Activated CD4-positive, alpha-beta T cell treated with anti-CD3 and anti-CD28 coated beads, Interleukin-2, Interleukin-6, amounts not matched to agents 100 ng/mL and 50 ng/mL, durations not matched to agents 16 hours and 8 hours (primary cell): ENCODE measurements at places on chromosomes 16 and 17.
A peak's percentile ranks its signal among the peaks of the same experiment; 100 is the strongest.

DNA sequence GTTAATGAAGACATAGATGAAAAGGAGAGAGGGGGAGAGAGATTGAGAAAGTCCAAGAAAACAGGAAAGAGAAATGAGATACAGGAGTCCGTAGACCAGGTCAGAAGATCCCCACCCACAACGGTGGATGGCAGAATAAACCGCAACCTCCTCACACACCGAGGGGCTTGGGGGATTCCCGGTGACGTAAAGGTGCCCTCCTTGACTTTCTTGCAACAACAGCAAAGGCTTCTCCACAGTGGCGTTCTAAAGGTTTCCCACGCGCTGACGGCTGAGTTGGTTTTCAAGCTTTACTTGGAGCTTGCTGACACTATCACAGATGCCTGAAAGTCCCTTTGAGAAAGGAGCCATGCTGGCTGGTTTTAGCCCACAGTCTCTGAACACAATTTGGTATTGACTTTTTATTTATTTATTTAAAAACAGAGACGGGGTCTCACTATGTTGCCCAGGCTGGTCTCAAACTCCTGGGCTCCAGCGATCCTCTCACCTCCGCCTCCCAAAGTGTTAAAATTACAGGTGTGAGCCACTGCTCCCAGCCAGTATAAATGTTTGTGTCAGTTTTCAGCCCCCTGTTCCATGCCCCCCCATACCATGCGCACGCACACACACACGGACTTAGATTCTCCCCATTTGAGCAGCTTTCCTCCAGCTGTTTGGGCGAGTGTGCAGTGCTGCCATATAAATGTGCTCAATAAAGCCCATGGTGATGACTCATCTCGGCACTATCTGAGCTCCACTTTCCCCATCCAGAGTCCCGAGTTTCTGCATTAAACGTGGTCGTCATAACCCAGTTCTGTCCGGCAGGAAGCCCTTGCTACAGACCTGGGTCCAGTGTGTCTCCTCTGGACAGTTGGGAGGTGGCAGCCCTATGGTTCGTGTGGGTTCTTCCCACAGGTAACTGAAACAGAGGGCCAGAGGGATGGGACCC, 33.0 kb upstream of the SEC14L1 start:
- no peak for DNase-seq

DNA sequence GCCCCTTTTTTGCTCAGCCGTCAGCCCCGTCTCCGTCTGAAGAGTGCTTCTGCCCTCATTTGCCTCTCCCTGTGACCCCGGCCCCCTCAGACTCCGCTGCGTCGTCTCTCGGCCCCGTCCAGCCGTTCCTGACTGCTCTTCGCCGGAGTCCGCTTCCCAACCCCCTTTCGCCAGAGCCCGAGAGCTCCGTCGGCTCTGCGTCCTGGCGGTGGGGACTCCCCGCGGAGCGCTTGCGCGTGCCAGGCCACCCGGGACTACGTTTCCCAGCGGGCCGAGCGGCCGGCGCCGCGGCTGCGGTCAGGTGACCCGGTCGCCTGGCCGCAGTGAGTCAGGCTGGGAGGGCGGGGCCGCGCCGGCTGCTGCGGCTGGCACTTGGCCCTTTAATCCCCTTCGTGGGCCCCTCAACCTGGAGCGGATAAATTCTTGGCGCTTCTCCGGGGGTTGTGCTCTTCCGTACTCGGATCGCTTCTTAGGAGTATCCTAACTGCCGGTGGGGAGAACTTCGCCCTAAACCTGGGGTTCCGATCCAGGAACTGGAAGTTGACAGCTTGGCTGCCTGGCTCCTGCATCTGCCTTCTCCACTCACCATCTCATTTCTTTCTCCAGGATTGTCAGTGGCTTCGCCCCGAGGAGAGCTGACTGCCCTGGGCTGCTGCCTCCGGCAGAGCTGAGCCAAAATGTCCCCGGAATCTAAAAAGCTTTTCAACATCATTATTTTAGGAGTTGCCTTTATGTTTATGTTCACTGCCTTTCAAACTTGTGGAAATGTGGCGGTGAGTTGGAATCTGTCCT, at the start of gene MFSD11:
MFSD11 (plus strand) TSS at position 444 of the 792 bp plus-strand sequence; CDS start at position 678, 234 bp downstream.
- DNase-seq = peak; percentile 96

DNA sequence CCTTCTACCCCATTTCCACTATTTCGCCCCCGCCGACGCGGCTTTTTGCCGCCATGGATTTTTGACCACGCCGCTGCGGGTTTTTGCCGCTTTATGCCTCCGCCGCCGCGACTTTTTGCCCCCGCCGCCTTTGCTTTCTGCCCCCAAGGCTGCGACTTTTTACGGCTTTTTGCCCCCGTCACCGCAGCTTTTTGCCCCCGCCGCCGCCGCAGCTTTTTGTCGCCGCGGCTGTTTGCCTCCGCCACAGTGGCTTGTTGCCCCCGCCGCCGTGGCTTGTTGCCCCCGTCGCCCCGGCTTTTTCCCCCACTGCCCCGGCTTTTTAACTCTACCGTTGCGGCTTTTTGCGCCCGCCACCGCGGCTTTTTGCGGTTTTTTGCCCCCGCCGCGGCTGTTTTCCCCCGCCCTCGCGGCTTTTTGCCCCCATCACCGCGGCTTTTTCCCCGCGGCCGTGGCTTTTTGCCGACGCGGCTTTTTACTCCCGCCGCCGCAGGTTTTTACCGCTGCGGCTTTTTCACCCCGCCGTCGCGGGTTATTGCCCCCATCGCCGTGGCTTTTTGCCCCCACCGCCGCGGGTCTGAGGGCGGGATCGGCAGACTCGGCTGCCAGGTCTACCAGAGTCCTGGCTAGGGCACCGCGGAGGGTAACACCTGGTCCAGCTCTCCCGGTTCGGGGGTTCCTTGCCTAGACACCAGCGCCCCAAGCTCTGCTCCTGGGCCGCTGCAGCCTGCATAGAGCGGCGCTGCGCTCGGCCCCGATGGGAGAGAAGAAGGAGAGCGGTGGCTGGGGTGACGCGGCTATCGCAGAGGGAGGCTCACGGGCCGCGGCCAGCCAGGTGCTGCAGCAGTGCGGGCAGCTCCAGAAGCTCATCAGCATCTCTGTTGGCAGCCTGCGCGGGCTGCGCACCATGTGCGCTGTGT, 562.7 kb upstream of the WSB1 start:
- no peak for DNase-seq

- DNase-seq = no peak
Observed at GRCh38 chr17:31064707-31065106, 30.1 kb upstream of the NF1 start.

DNA sequence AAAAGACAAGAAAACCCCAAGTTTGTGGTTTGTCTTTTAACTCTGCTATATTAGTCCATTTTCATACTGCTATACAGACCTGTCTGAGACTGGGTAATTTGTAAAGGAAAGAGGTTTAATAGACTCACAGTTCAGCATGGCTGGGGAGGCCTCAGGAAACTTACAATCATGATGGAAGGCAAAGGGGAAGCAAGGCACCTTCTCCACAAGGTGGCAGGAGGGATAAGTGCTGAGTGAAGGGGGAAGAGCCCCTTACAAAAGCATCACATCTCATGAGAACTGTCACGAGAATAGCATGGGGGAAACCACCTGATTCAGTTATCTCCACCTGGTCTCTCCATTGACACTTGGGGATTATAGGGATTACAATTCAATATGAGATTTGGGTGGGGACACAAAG, 13.5 kb upstream of the ADAM11 start:
- no peak for DNase-seq

DNA sequence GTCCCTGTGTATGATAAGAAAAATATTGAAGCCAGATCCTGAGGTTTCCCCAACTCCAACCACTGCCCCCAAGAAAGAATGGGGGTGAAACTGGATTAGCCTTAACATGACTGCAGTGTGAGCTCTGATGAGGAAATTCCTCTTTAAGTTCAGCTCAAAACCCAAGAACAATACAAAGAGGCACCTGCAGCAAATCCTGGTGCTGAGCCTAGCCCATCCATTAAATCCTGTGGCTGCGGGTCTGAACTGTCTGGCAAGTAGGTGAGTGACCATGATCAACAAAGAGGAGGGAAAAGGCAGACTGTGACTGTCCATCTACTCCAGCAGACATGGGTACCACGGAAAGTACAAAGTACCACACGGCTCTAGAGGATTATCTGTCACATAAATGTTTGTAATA, 64.2 kb downstream of the CREBBP start:
- no peak for DNase-seq

DNA sequence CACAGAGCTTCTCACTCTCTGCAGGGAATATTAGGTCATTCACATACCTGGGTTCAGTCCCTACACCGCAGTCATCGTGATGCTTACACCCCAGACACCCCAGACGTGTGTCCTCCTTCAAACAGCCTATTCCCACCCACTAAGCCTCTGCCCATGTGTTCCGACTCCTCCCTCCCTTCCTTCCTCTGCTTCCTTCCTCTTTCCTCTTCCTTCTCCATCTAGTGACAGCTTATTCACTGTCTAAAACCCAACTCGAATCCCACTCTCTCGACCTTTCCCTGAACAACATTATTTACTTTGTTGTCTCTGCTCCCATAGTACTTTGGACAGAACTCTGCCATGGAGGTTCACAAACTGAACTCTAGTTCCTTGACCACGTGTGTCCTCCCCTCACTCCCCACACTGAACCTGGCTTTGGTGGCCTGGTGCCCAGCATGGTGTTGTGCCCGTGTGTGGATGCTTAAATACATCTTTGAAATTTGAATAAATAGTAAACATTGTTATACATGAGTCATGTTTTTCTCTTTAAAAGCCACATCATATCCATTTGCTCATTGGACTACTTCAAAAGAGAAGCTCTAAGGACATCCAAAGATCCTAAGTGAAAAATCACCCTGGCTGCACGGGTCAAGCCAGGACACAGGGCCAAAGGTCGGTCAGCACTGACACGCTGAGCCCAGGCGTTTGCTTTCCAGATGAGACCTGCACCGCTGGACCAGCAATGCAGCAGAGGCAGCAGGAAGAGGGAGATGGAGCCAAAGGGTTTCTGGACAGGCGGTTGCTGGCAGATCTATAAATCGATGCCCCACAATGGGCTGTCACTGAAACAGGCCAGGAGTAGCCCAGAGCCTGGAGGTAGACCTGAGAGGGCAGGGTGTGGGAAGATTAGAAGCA, 14.1 kb upstream of the G6PC1 start:
- no peak for DNase-seq

DNA sequence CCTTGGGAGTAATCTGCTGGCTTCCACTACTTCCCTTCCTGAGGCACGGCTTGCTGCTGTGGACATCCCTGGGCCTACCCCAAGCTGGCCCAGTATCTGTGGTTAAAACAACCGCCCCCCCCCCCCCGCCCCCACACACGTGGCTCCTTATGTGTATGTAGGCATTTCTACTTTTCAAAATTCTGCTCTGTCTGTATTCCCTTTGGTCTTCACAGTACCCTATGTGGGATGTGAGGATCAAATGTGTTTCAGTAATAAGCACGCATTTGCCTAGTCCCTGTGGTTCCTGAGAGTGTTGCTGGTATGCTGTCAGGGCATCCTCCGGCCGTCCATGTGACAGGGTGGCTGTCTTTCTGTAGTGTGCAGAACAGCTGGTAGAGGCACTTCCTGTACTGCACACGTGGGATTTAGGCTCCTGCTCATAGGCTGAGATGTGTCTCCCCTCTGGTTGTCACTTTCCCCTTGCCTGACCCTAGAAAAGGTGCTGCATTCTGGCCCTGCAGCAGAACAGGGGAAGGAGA, 2.2 kb downstream of the NT5M start:
- peak; percentile 82 for DNase-seq

GRCh38 chr16:51409001-51409675, 258.1 kb upstream of the SALL1 start:
- DNase-seq = no peak

- no peak for DNase-seq
Observed at GRCh38 chr17:17082878-17083277, 40.6 kb downstream of the MPRIP start.

- DNase-seq = peak; percentile 73
Observed at GRCh38 chr17:81601525-81602120, 35.3 kb downstream of the NPLOC4 start.

- no peak for DNase-seq
Observed at GRCh38 chr17:52145476-52145875, 13.0 kb downstream of the CA10 start.

DNA sequence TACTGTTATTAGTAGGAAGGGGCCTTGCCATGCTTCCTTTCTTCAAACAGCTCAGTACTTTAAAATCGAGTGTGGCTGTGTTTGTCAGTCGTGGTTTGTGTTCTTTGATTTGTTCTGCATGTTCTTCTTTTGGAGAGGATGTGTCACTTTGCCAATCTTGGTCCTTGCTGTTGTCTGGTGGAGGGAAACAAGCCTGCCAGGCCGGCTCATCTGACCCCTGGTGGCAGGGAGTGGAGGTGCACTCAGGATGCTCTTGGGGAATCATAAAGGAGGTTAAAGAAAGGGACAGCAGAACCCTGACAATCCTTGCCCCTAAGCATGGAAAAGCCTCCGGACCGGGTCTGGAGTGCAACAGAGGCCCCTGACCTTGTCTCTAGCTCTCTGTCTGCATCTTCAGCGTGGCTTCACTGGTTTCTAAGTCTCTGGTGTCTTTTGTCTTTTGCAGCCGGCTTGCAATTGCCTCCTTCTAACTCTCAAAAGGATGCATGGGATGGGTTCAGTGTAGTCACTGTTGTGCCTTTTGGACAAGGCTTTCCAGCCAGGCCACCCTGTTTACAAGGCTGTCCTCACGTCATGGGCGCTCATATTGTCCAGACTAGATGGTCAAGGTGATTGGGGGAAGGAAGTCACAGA, 135.8 kb downstream of the WWOX start:
- DNase-seq = peak; percentile 79
